GM04504 (cell line): ENCODE measurements at places on chromosomes 3 and 15.
A peak's percentile ranks its signal among the peaks of the same experiment; 100 is the strongest.

- no peak for DNase-seq
These were observed 26.1 kb downstream of the TBC1D21 start for GRCh38 chr15:73899197-73900094.

DNA sequence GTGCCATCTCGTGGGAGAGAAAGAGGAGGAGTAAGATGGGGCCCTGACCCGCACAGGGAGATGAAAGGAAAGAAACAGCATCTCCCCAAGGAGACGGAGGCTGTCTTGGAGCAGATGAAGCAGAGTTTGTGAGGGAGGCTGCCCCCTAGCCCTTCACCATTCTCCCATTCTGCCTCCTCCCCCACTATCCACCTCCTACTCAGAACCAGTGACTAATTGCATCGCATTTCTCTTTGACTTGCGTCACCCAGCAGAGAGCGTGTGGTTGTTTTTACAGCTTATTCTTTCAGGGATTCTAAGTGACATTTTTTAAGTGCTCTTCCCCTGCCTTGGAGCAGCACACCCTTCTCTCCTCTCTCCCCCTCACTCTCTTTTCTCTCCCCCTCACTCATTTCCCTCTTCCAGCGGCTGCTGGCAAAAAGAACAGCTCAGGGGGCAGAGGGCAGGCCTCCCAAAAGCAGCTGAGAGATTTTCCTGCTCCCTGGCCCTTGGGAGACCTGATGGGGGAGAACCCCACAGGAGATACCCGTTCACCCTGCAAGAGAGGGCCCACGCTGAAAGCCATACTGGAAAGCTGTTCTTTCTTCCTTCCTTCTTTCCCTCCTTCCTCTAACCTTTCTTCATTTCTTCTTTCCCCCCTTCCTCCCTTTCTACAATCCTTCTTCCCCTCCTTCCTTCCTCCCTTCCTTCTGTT is 91.8 kb downstream of the MRPL46 start:
- peak; percentile 20 for DNase-seq

GRCh38 chr15:45743426-45744235 is 108.8 kb downstream of the SQOR start:
- no peak for DNase-seq

DNA sequence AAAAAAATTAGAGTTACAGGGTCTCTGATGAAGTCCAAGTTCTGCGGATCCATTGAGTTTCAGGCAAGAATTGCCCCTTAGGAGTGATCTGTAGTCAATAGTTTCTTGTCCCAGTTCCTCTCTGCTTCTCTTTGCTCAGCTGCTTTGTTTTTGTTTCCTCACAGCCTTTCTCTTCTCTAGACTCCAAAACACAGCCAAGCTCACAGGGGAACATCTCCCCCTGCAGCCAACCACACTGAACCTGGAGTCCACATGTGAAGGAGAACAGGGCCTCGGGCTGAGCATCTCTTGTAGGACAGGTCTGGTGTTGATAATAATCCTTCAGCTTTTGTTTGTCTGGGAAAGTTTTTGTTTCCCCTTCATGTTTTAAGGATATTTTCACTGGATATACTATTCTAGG is 202.6 kb upstream of the ATP10A start:
- no peak for DNase-seq

GRCh38 chr3:32757618-32758374 is 60.0 kb upstream of the TRIM71 start:
- DNase-seq, result no peak
